GM23338 (cell line): ENCODE measurements at places on chromosomes 4 and X. TPM values are rescaled to one million over a fixed set of nuclear protein-coding genes. Genes with fewer than 3 reads are reported as not detected.

Gene PITX2
- polyA plus RNA-seq = 0.99 and 1.0 TPM in 2 replicates

- no peak for DNase-seq
Measured at GRCh38 chr4:164350061-164350460, 403.9 kb upstream of the SMIM31 start.

Gene IL1RAPL1
- polyA plus RNA-seq = 0.18 TPM in 1 of 2 replicates, not detected in the other

GRCh38 chrX:24339911-24340310 is 20.5 kb upstream of the SUPT20HL1 start:
- no peak for DNase-seq

Gene FAM133A
- polyA plus RNA-seq = 1.2 and 1.3 TPM in 2 replicates

DNA sequence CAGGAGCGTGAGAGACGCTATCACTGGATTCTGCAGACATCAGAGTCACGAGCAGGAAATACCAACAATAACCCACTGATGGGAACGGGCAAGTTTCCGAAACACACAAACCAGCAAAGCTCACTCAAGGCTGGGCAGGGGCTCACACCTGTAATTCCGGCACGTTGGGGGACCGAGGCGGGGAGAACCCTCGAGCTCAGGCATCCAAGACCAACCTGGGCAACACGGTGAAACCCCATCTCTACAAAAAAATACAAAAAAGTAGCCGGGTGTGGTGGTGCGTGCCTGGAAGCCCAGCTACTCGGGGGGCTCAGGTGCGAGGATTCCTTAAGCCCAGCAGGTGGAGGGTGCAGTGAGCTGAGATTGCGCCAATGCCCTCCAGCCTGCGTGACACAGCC is 17.2 kb upstream of the GTPBP6 start:
- no peak for DNase-seq

- no peak for DNase-seq
Measured at GRCh38 chr4:610411-611261, 14.7 kb upstream of the PDE6B start.

Gene AIFM1
- polyA plus RNA-seq = 47.3 and 49.3 TPM in 2 replicates
